Activated CD4-positive, alpha-beta T cell treated with anti-CD3 and anti-CD28 coated beads, Interleukin-10, Interleukin-2, amounts not matched to agents 100 ng/mL and 50 ng/mL, durations not matched to agents 16 hours and 8 hours (primary cell): ENCODE measurements at places on chromosomes 3 and 15.

DNA sequence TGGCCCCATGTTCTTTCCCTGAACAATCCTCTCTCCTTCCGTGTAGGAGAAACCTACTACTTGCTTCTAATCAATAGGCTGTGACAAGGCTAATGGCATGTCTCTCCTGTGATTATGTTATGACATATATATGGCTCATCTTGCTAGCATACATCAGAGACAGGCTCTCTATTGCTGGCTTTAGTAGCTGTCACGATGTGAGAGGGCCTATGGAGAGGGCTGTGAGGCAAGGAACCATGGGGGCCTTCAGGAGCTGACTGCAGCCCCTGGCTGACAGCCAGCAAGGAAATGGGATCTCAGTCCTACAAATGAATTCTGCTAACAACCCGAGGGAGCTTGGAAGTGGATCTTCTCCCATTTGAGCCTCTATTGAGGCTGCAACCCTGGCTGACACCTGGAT lies 96.3 kb downstream of the EOMES start:
- no peak for DNase-seq

- no peak for DNase-seq
Observed at GRCh38 chr15:50024281-50024680, 94.8 kb downstream of the ATP8B4 start.

DNA sequence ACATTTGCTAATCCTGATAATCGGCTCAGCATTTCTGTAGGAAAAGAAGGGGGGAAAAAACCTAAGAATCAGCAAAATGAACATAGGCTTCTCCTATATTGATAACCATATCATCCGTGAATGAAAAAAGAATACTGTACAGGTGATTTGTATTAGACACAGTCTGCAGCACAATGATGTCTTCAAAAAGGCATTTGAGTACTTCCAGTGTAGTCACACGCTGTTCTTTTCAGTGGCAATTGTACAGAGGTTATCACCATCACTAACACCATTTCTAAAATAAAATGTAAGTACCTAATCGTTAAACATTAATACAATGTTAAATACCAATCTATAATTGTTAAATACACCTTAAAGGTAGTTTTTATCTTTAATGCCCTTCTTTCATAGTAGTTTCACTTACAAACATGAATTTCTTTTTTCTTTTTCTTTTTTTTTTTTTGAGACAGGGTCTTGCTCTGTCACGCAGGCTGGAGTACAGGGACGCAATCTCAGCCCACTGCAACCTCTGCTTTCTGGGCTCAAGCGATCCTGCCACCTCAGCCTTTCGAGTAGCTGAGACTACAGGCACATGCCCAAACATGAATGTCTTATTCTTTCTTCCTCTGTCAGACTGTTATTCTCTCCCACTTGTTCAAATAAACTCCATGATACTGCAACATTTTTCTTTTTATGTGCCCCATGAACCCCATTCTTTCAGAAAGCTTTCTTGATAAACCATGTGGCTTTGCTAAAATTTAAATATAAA lies 18.4 kb downstream of the GOLGB1 start:
- DNase-seq: no peak

DNA sequence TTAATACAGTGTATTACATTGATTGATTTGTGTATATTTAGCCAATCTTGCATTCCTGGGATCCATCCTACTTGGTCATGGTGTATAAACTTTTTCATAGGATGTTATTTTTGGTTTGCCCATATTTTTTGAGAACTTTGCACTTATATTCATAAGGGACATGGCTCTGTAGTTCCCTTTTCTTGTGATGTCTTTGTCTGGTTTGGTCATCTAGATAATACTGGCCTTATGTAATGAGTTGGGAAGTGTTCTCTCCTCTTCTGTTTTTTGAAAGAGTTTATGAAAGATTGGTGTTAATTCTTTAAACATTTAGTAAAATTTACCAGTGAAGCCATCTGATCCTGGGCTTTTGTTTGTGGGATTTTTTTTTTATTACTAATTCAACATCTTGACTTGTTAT lies 9.6 kb downstream of the CHST13 start:
- DNase-seq: no peak

- DNase-seq: peak; percentile 94
Observed at GRCh38 chr3:186882881-186883685, 40.6 kb downstream of the ADIPOQ start.

GRCh38 chr3:100029689-100030088 lies 84.6 kb downstream of the FILIP1L start:
- DNase-seq: peak; percentile 65

GRCh38 chr3:86239946-86240345 lies 751.0 kb downstream of the VGLL3 start:
- DNase-seq: no peak

- DNase-seq: peak; percentile 91
Observed at GRCh38 chr15:63191895-63192618, 2.7 kb downstream of the RAB8B start.

- DNase-seq: no peak
Observed at GRCh38 chr15:74903676-74904075, 3.0 kb downstream of the FAM219B start.

- no peak for DNase-seq
Observed at GRCh38 chr15:40591389-40591788, 2.7 kb upstream of the KNL1 start.

GRCh38 chr15:88513195-88513594 lies 33.3 kb downstream of the DET1 start:
- no peak for DNase-seq

- DNase-seq: peak; percentile 88
Observed at GRCh38 chr3:101850246-101851051, 1.1 kb downstream of the NFKBIZ start.

DNA sequence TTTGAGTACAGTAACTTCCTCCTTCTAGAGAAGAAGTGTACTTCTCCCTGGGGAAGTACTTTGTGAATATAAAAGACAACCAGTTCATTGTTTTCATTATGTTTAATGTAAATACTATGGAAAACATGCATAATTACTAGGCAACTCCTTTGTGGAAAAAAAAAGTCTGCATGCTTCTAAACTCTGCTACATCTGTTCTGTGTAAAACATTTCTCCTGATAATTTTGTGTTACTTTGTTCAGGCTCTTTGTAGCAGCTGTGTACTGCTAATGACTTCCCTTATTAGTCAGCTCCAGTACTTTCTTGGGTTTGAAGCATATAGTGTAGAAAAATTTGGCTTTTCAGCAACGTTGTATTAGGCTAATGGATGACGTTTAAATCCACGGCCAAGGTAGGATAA lies 111.6 kb downstream of the FEZF2 start:
- no peak for DNase-seq

DNA sequence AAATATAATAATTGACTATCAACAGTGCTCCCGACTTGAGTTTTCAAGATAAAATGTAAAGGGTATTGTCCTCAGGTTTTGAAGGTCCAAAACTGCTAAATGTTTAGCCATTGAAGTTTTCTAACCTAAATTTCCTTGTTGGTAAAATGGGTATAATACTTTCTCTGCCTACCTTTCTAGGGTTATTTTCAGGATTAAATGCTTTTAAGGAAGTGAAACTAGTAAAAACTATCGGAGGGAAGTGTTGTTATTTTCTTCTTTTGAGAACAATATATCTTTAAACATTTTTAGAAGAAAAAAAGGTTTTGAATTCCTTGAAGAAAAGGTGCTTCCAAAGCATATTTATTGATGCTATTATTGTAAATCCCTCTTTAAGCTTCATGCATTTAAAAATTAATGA lies 67.3 kb downstream of the FILIP1L start:
- DNase-seq: no peak

- DNase-seq: no peak
Observed at GRCh38 chr3:81394651-81395524, 366.6 kb downstream of the GBE1 start.
